ENCODE measurements at places on chromosomes 6 and 20.

GRCh38 chr6:100592929-100593328 is 128.2 kb upstream of the SIM1 start:
- no peak for DNase-seq

- DNase-seq, result peak; percentile 62
Observed at GRCh38 chr20:316316-317068, 8.9 kb upstream of the SOX12 start.

DNA sequence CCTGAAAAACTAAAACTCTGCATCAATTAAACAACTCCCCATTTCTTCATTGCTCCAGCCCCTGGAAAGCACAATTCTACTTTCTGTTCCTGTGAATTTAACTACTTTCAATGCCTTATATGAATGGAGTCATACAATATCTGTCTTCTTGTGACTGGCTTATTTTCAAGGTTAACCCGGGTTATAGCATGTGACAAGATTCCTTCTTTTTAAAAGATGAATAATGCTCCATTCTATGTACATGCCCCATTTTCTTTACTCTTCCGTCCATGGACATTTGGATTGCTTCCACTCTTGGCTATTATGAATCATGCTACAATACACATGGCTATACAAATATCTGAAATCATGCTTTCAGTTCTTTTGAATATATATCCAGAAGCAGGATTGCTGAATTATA is 334.9 kb upstream of the ID4 start:
- no peak for DNase-seq

- no peak for DNase-seq
Observed at GRCh38 chr20:58829531-58829941, 21.2 kb downstream of the GNAS-AS1 start.

DNA sequence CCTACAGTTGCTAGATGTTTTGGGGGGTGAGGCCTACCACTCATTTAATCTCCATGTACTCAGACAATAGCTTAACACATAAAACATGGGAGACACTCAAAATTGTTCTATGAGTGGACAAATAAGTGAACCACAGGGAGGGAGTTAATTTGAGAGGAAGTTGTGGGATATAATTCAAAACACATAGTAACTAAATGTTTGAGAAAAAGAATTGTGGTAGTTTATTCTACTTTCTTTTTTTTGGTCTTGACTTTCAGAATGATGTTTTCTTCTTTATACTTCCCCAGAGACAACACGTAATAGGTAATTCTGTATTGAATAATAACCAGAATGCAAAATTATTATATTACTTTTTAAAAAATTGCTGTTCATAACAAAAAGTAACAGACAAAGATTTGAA is 453.8 kb downstream of the RFPL4B start:
- no peak for DNase-seq

DNA sequence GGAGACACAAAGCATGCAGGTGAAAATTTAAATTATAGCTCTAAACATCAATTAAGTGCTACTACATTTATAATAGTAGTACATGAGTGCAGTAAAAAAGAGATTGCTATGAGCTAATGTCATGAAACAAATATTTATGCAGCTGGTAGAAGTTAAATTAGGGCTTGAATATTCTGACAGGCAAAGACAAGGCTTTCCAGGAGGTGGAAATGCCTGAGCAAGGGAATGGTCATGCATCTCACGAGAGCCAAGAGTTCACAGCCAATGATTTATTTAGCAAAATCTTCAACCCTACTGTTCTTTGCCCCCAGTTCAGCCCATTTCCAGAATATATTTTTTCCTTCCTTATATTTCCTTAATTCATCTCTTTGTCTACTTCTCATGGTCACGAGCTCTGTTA is 128.9 kb downstream of the HIVEP2 start:
- DNase-seq, result no peak

DNA sequence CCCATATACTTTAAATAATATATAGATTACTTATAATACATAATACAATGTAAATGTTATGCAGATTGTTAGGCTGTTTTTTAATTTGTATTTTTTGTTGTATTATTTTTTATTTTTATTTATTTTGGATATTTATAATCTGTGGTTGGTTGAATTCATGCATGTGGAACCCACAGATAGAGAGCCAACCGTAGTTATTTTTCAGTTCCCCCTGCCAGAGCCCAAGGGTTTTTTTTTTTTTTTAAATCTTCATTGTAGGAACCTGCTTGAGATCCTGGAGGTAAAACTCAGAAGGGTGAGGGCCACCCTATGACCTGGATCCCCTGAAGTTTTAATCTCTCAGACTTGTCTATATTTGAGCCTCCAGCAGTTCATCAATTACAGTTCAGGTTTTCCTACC is 133.2 kb downstream of the B3GAT2 start:
- DNase-seq, result no peak

- no peak for DNase-seq
Observed at GRCh38 chr6:47579040-47579439, 101.5 kb downstream of the CD2AP start.

- no peak for DNase-seq
Observed at GRCh38 chr20:36891211-36891610, 15.3 kb downstream of the TLDC2 start.

DNA sequence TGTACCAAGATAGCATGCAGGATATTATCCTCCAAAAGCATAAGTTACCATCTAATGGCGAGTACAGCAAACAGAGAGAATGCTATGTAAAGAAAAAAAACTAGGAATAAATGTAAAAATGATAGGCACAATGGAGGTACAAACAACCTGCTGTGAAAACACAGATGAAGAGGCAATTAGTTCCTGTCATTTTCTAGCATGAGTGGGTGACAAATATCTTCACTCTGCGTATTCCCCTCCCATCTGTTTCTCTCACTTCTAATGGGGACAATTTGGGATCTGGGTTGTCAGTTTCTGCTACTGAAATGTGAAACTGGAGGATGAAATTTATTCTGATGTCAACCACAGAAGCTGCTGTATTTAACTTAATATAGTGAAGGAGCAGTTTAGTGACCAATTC is 11.7 kb upstream of the PTPRK start:
- no peak for DNase-seq

- no peak for DNase-seq
Observed at GRCh38 chr6:147040121-147040910, 163.9 kb upstream of the STXBP5 start.

DNA sequence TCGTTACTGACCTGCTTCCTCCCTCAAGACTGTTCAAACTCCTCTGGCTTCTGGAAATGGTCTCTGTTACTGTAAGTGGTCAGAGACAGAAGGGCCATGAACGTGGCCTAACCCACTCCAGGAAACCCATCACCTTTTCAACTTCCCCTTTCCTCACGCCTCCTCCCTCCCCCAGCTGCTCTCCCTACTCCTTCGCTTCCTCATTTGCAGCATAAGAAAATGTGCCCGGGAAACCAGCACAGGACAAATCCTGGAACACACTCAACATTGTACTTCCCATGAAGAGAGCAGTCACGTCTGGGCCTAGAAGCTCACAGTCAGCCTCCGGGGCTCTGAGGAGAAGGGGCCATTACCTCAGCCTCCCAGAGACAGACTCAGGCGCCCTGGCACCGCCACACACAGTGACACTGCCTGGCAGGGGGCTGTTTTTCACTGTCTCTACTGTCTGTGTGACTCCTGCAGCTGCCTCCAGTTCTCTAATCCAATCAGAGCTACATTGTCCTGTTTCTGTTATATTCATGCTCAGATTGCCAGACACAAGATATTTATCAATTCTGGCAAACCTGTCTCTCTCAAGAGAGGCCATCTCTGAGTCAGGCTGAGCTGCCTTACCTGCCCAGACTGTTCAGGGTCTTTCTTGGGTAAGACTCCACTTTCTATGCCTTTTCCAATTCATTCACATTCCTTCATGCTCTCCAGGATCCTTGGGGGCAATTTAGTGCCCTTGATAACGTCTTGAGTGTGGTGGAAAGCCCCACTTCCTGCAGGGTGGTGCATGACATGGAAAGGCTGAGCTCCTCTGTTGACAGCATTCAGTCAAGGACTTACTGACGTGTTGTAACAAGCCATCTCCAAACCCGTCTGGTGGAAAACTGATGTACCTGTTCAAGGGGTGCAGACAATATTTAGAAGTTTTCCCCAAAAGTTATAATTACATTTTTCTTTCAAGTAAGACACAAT is 242.2 kb downstream of the HIVEP2 start:
- DNase-seq, result no peak

GRCh38 chr6:33419580-33420490 is at the start of gene SYNGAP1:
SYNGAP1 (plus strand) TSS chr6:33420065; CDS start chr6:33420265, 200 bp downstream.
- DNase-seq, result no peak

GRCh38 chr20:63334356-63334755 is 26.8 kb downstream of the CHRNA4 start:
- DNase-seq, result no peak

- no peak for DNase-seq
Observed at GRCh38 chr6:43516367-43516696, 394 bp downstream of the YIPF3 start.

GRCh38 chr6:16777794-16778193 is 16.5 kb upstream of the ATXN1 start:
- DNase-seq, result no peak

- no peak for DNase-seq
Observed at GRCh38 chr6:108030211-108030610, 44.3 kb downstream of the OSTM1 start.

DNA sequence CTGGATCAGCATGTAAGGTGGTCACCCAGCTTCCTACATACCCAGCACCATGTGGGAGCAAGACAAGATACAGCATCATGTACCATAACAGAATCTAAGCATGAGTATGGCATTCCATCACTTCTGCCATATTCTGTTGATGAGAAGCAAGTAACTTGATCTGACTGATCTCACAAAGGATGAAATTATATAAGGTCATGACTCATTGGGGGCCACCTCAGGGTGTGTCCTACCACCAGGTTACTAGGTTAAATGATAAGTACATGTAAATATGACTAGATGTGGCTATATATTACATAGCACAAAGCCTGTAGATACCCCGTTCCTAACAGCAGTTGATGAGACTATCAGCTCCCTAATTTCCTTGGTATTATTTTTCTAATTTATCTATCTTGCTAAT is 213.1 kb downstream of the DOK5 start:
- no peak for DNase-seq

GRCh38 chr6:148513145-148514071 is 170.8 kb downstream of the SASH1 start:
- peak; percentile 78 for DNase-seq

DNA sequence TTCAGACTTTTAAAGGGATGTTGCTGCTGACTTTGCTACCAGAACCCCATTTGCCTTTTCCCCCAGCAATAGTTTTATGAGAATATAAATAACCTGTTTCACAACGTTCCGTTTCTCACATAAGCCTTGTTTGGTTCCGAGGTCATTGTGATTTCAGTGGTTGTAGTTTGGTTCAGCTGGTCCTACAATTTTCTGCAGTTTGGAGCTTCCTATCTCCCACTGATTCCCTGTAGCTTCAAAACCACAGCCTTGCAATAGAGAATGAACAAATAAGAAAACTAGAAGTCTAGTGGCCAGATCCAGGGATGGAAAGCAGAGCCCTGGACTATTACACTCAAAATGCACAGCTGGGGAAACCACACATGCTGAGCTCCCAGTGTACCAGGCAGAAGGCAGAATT is 24.1 kb upstream of the SH3BGRL2 start:
- DNase-seq, result no peak

GRCh38 chr6:147699637-147700036 is 191.1 kb downstream of the SAMD5 start:
- DNase-seq, result peak; percentile 11

DNA sequence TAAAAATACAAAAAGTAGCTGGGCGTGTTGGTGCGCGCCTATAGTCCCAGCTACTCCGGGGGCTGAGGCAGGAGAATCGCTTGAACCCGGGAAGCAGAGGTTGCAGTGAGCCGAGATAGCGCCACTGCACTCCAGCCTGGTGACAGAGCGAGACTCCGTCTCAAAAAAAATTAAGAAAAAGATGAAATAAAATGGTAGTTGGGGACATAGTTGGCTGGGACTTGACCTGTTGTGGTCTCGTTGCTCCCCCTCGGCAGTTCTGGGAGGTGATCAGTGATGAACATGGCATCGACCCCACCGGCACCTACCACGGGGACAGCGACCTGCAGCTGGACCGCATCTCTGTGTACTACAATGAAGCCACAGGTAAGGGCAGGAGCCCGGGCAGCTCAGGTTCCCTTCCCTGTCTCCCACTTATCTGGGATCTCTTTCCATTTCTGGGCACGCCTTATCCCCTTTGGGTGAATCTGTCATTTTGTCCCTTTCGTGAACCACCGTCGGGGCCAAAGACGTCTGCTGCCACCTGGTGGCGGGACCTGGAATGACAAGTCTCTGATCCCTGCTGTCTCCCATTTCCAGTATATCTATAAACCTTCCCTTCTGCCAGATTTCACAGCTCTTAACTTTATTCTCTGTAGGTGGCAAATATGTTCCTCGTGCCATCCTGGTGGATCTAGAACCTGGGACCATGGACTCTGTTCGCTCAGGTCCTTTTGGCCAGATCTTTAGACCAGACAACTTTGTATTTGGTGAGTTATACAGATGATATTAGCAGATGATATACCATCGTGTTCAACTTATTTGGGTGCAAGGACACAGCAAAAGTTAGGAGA is 2.3 kb downstream of the TUBB start:
- DNase-seq, result no peak

DNA sequence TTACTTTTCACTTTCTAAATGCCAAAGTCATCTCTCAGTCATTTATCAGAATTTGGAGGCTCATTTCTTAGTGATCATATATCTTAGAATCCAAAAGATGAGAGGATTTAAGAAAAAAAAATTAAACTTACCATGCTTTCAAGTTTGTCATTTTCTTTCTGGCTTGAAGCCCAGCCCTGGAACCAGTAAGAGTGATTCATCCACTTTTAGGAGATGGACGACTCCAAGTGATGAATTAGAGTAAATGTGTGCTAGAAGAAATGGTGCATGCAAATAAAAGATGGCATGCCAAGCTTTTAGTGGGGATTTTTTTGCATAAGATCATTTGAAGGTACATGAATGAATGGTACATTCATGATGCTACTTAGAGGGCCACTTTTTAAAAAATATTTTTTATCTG is 20.1 kb downstream of the PLCB1 start:
- peak; percentile 58 for DNase-seq

- DNase-seq, result no peak
Observed at GRCh38 chr6:155221086-155221485, 42.7 kb upstream of the CLDN20 start.

- DNase-seq, result no peak
Observed at GRCh38 chr6:160858886-160859285, 132.7 kb upstream of the MAP3K4 start.

DNA sequence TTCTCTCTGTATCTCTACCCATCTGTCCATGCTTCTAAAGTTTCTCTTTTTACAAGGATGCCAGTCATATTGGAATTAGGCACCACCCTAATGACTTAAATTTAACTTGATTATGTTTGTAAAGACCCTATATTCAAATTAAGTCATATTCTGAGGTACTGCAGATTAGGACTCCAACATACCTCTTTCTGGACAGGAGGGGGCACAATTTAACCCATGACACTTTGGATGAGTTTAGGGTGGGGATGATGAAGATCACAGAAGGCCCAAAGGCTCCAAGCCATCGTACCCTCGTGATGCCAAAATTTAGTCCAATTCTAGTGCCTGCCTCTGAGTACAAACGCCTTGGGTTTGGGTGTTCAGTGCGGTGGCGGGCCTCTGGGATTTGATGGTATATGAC is 15.0 kb upstream of the NKX2-2 start:
- no peak for DNase-seq

GRCh38 chr6:44397424-44398164 is 10.1 kb downstream of the CDC5L start:
- no peak for DNase-seq
